ENCODE measurements at places on chromosomes 1 and 21. TPM values are rescaled to one million over a fixed set of nuclear protein-coding genes. Genes with fewer than 3 reads are reported as not detected.
A peak's percentile ranks its signal among the peaks of the same experiment; 100 is the strongest.

The BCAR3 gene
- polyA plus RNA-seq, result 17.6 TPM

The FAM78B gene
- 0.77 TPM for polyA plus RNA-seq

The CFHR1 gene
- polyA plus RNA-seq, result 10.4 TPM

The PI4KB gene
- polyA plus RNA-seq, result 78.7 TPM

The ETNK2 gene
- polyA plus RNA-seq, result 11.7 TPM

GRCh38 chr1:218588540-218589172, 243.5 kb downstream of the TGFB2 start:
- DNase-seq, result peak; percentile 45

GRCh38 chr1:233033361-233033760, 83.0 kb downstream of the NTPCR start:
- DNase-seq, result no peak

DNA sequence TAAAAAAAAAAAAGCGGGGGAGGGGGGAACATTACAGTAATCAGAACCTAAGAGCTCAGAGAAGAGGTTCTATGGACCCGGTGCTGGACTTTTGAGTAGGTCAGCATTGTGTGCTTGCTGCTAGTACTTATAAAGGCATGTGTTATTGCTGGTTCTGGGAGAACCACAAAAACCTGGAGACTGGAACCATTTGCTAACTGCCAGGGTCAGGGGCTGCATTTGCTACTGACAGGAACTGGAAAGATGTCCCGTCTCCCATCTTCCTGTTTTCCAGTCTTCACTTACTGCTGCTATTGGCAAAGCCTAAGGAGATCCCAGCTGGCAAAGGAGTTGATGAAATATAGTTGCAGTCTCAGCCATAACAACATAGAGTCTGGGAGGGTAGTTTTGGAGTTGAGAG, 4.3 kb downstream of the RNF2 start:
- no peak for DNase-seq

DNA sequence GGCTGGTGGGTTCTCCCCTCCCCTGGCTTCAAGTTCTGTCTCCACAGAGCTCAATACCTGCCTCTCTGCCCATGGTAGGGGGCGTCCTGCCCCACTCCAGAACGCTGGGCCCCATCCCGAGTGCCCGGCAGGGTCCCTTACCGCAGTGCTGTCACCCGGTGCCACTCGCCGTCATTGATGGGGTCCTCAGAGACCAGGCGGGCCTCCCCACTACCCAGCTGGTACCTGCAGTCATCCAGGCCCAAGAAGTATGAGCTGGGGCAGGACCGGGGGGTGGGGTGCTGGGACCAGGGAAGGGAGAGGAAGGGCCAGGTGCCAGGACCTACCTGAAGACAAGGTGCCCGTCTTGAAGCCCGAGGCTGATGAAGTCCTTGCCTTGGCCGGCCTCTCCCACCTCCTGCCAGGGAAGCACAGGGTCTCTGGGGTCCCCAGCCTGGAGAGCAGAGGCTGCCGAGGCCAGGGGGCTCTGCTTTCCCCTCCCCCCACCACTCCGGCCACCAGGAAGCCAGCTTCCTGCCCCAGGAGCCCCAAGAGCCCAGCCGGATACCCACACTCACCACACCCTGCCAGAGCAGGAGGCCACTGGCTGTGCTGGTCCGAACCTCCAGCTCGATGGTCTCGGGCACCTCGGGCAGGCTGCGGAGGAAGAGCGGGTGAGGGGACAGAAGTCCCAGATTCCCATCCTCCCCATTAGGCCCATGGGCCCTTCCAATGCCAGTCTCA, 12.1 kb downstream of the LDLRAD2 start:
- no peak for DNase-seq

GRCh38 chr21:20639026-20639425, 359.2 kb upstream of the NCAM2 start:
- no peak for DNase-seq

DNA sequence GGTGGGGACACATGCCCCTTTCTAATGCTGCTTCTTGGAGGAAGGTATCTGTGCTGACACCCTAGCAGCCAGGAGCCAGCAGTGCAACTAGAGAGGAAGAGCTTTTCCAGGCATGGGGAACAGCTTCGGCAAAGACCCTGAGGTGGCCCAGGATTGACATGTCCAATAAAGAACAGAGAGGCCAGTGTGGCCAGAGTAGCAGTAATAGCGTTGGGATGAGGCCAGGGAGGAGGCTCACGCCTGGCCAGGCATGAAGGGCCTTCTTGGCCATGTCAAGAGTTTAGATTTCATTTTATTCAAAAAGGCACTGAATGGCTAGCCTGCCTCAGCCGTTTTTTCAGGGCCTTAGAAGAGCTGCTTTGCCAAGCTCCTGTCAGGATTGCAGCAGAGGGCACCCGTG, 16.3 kb upstream of the ADAMTSL4 start:
- DNase-seq, result no peak

- no peak for DNase-seq
Measured at GRCh38 chr1:202007304-202007703, 3.1 kb upstream of the ELF3 start.

DNA sequence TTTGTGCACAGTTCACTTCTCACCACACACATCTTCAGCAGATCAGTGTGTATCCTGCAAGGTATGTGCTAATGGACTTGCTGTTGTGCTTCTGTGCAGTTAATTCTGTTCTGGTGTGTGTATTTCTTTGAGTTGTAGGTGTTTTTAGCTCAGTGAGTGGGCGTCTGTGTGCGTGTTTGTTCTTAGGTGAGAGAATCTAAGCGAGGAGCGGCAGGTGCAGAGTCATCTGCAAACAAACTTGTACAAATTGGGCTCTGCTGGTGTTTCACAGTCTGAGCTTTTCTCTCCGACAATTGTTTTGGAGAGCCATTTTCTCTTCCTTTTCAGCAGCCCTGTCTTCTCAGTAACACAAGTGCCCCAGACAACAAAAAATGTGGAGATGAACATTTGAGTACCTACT, 43.6 kb downstream of the ACP6 start:
- DNase-seq, result no peak

DNA sequence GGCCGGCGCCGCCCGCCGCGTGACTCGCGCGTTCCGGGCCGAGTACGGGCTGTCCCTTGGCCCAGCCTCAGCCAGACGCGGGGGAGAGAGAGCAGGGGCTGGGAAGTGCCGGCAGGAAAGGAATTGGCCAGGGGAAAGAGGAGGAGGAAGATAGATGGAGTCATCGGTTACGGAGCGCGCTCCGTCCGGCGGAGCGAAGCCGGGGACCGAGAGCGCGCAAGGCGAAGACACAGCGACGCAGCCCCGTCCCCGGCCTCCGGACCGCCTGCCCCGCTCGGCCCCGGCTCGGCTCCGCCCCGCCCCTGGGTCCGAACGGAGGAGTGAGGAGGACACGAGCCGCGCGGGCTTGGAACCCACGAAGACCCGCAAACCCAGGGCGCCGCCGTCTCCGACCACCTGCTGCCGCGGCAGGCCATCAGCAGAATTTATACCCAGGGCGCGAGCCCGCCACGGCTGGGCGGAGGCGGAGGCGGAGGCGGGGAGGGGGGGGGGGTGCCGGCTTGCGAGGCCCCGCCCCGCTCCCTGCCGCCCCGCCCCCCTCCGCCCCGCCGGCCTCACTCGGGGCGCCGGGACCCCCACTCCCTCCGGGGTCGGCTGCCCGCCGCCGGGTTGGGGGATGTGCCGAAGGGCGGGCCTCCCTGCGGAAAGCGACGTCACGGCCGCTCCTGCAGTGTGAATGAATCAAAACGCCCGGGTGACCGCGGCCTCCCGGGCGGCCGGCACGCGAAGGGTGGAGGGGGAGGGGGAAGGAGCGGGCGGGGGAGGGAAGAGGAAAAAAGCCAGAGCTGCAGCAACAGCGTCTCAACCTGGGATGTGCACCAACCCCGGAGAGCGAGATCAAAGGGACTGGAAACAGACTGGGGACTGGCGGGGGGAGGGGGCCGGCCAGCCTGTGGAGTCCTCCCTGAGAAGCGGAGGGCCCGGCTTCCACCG, at the start of gene LHX4:
TSS of gene LHX4 (plus strand) at position 782 of the 933 bp plus-strand sequence. CDS start 266 bp downstream, outside the sequence.
- no peak for DNase-seq

GRCh38 chr1:36055706-36056105, 28.2 kb upstream of the TEKT2 start:
- no peak for DNase-seq

GRCh38 chr1:158286487-158286886, 3.2 kb upstream of the CD1C start:
- DNase-seq, result no peak

Measured in right lung (tissue), 10 donors.